ENCODE measurements at places on chromosomes 16 and 17. TPM values are rescaled to one million over a fixed set of nuclear protein-coding genes. Genes with fewer than 3 reads are reported as not detected.

Gene CDH11
- polyA plus RNA-seq = not detected

Gene MYH13
- polyA plus RNA-seq = not detected

Gene DPEP2NB
- polyA plus RNA-seq = not detected

Gene CSH1
- not detected for polyA plus RNA-seq

Measured in CD8-positive, alpha-beta memory T cell (primary cell).